ENCODE measurements at places on chromosomes 3 and 15.

DNA sequence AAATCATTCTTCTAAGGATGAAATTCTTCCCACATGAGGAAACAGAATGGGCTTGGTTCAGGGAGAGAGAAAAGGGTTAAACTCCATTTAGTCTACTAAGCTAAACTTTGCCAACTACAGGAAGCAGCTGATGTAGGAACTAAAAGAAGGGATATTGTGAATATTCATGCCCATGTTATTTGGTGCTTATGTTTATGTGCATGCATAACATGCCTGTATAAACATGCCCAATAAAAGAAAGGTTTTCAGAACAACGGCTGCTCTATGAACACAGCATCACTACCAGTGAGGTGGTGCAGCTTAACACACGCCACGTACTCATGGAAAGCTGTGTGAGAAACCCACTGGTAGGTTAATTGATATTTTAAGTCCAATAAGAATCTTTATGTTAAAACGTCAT is 59.4 kb upstream of the VGLL4 start:
- no peak for DNase-seq

DNA sequence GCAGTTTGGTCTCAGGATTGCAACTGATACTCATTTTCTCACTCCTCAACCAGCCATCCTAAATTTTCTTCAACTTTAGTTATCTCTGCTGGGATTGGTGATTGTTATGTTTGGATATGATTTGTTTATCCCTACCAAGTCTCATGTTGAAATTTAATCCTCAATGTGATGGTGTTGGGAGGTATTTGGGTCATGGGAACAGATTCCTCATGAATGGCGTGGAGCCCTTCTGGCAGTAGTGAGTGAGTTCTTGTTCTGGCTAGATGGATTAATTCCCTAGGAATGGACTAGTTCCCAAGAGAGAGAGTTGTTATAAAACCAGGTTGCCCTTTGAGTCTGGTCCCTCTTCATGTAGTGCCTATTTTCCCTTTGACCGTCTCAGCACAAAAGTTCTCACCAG is 399.9 kb downstream of the SQOR start:
- DNase-seq = no peak

- DNase-seq = no peak
These were observed 213.8 kb downstream of the RPLP1 start for GRCh38 chr15:69666441-69666882.

- no peak for DNase-seq
These were observed 110.0 kb downstream of the TMCC1 start for GRCh38 chr3:129783470-129783869.

DNA sequence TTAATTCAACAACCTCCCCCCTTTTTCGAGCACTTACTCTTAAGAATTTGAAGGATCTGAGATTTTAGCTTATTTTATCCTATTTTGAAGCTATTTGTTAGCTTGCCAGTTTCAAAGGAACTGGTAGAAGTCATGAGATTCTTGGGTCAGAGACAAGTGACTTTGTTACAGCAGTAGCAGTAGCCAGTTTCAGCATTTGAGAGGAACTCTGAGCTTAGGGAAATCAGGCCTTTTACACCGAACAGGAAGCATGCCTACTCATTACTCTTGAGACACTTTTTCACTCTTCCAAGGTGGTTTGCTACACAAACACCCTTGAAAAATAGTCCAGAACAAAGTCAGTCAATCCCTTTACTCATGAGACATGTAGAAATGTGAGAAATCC is 24.5 kb upstream of the TM4SF1 start:
- DNase-seq = no peak

GRCh38 chr15:45156744-45157455 is 27.1 kb downstream of the DUOX1 start:
- DNase-seq = no peak

- no peak for DNase-seq
These were observed 120.5 kb upstream of the ALDH1A3 start for GRCh38 chr15:100759106-100759505.

GRCh38 chr3:123338620-123339061 is 110.2 kb downstream of the ADCY5 start:
- DNase-seq = no peak

DNA sequence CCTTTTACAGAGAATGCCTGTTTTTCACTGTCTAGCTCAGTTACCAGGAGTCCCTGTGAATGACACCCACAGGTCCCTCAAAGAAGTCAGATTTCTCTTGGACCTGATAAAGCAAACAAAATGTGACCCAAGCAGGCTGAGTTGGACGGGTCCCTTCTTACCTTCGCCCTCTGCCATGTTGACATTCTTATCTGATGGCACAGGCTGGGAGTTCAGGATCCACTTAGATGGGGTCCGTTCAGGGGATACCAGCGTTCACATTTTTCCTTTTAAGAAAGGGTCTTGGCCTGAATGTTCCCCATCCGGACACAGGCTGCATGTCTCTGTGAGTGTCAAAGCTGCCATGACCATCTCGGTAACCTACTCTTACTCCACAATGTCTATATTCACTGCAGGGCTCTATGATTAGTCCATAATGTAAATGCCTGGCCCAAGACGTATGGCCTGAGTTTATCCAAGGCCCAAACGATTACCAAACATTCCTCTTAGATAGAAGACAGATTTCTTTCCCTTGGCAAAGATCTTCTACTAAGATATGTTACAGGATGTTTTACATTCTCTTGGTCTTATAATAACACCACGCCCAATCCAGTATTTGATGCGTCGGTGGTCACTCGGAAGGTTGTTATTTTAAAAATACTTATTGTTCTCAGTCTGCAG is 179.1 kb downstream of the THSD4 start:
- DNase-seq = no peak

DNA sequence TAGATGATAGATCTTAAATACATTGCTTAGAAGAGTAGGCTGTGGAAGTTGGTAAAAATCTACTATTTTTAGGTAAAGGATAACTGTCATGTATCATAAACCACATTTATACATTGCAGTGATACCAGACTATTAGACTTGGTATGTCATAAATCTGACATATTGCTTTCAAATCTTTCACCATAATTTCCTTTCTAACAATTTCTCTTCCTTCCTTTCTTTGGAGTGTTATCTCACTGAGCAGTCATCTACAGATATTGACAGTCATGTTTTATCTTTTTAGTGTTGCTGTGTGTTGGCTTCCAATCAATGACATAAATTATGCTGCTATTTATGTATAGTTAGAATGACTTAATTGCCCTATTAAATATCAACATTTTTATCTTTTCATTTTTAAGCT is 588.7 kb downstream of the TUSC7 start:
- DNase-seq = no peak

DNA sequence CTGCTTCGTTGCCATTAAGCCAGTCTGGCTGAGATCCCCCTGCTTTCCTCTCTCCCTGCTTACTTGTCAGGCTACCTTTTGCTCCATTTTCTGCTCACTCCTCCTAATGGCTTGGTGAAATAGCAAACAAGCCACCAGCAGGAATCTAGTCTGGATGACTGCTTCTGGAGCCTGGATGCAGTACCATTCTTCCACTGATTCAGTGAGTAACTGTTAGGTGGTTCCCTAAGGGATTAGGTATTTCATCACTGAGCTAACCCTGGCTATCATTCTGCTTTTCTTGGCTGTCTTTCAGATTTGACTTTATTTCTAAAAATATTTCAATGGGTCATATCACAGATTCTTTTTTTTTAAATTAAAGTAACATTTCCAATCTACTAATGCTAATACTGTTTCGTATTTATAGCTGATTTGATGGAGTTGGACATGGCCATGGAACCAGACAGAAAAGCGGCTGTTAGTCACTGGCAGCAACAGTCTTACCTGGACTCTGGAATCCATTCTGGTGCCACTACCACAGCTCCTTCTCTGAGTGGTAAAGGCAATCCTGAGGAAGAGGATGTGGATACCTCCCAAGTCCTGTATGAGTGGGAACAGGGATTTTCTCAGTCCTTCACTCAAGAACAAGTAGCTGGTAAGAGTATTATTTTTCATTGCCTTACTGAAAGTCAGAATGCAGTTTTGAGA is 25.0 kb downstream of the CTNNB1 start:
- DNase-seq = no peak

- no peak for DNase-seq
These were observed 101.2 kb downstream of the SMAD6 start for GRCh38 chr15:66803182-66803729.

DNA sequence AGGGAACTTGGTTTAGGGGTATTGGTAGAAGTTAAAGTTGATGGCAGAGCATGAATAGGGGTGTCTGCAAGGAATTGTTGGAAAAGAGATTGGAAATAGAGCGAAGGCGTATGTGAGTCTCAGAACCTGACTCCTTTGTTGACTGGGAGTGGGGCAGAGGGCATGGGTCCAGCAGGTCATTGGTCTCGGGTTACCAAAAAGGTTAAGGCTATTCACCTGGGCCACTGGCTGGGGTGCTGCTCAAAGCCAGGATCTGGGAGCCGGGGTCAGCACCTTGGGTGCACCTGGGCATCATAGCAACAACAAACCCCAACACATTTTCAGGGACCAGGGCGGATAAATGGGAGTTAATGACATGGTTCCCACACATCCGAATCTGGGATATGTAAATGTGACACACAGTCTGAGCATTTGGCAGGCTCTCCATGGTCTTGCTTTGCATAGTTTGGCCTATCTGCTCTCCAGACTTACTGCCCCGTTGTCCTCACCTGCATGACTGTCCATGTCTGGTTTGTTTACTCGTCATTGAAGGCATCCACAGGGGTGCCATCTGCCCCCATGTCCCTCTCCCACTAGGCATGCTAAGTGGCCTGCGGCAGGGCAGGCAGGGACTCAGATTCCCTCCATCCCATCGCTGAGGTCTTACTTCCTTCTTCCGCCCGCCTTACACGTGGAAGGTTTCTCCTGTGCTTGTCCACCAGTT is 10.1 kb downstream of the KLF13 start:
- DNase-seq = no peak

- DNase-seq = no peak
These were observed 558.5 kb downstream of the FOXP1 start for GRCh38 chr3:71025010-71025409.

GRCh38 chr3:108664266-108664665 is 74.7 kb downstream of the DZIP3 start:
- DNase-seq = no peak

DNA sequence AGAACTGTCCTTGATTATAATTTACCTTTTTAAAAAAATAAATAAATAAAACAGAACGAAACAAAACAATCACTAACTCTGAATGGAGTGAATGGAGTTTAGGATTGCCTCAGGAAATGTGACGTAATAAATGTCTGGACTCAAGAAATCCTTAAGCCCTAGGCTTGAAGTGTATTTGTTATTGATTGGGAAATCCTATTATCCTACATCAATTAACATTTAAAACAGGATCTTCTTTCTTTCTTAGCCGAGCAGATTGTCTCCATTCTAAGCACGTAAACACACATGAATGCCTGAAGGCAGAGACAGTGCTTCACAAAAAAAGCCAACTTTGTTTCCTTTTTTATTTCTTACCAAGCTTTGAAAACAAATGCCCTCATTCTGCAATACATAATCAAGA is 33.4 kb downstream of the KAT2B start:
- no peak for DNase-seq

GRCh38 chr3:178487752-178488151 is 48.5 kb upstream of the KCNMB2 start:
- no peak for DNase-seq

DNA sequence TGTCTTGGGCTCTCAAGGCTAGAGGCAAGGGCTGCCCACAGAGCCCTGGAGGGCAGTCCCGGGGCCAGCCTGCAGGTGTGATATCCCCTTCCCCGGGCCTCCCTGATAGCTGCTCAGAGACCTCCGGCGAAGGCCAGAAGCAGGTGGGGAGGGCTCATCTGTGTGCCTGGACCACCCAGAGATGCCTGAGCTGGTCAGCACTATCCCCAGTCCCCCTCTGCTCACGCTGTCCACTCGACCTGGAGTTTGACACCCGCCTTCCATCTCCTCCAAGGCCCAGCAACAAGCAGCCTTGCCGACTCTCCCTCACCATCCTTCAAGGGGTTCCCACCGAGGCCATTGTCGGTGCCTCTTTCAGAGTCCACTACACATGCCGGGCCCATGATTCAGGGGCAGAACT is 39.4 kb downstream of the DNAH1 start:
- DNase-seq = no peak

GRCh38 chr3:81339040-81339845 is 422.2 kb downstream of the GBE1 start:
- no peak for DNase-seq

GRCh38 chr3:45632956-45633355 is 38.4 kb downstream of the LIMD1 start:
- DNase-seq = no peak

DNA sequence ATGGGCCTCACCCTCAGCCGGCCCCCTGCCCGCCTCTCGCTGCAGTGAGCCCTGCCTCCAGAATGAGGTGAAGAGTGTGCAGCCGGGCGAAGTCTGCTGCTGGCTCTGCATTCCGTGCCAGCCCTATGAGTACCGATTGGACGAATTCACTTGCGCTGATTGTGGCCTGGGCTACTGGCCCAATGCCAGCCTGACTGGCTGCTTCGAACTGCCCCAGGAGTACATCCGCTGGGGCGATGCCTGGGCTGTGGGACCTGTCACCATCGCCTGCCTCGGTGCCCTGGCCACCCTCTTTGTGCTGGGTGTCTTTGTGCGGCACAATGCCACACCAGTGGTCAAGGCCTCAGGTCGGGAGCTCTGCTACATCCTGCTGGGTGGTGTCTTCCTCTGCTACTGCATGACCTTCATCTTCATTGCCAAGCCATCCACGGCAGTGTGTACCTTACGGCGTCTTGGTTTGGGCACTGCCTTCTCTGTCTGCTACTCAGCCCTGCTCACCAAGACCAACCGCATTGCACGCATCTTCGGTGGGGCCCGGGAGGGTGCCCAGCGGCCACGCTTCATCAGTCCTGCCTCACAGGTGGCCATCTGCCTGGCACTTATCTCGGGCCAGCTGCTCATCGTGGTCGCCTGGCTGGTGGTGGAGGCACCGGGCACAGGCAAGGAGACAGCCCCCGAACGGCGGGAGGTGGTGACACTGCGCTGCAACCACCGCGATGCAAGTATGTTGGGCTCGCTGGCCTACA is 8.5 kb downstream of the GRM2 start:
- no peak for DNase-seq

GRCh38 chr3:100789579-100789978 is 80.3 kb downstream of the TFG start:
- no peak for DNase-seq

DNA sequence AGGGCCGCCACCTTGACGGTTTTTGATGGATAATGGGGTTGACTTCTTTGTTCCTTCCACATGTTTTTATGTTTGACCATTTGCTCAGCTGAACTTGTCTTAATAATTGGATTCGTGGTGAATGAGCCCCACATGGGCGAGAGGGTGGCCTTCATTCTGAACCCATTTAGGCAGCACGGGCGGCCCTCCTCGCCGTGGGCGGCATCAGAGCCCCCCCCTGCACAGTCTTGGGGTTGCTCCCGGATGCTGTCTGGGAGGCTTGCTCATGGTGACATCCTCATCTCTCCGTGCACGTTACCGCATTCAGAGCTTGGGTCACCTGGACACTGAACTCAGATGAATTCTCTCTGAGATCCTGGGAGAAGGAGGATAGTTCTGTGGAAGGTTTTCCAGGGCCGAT is 172.3 kb upstream of the OSBPL11 start:
- DNase-seq = no peak

- no peak for DNase-seq
These were observed 28.0 kb downstream of the SENP7 start for GRCh38 chr3:101484805-101485620.

- no peak for DNase-seq
These were observed 6.4 kb upstream of the ISL2 start for GRCh38 chr15:76330080-76330680.

Data from iPS DF 6.9 (cell line).